ENCODE measurements at places on chromosomes 2 and 18. TPM values are rescaled to one million over a fixed set of nuclear protein-coding genes. Genes with fewer than 3 reads are reported as not detected.

The ITM2C gene
- polyA plus RNA-seq, result 37.1 TPM

The HK2 gene
- polyA plus RNA-seq, result 21.3 TPM

DNA sequence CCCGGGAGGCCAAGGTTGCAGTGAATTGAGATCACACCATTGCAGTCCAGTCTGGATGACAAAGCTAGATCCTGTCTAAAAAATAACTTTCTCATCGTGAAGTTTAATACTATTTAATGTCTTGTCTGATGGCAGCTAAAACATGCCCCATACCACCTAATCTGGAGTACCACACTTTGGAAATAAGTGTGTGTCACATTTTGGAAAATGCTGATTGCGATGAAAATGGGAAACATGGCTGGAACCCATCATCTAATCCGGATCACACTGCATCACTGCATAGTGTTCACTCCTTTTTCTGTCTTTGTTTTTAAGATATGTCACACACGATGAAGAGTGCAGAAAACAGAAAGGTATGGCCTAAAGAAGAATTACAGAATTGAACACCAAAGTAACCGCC lies 31.2 kb upstream of the ALPP start:
- no peak for DNase-seq

- DNase-seq, result no peak
Observed at GRCh38 chr2:196725882-196726281, 73.6 kb downstream of the GTF3C3 start.

- no peak for DNase-seq
Observed at GRCh38 chr2:128635361-128635900, 316.8 kb upstream of the HS6ST1 start.

DNA sequence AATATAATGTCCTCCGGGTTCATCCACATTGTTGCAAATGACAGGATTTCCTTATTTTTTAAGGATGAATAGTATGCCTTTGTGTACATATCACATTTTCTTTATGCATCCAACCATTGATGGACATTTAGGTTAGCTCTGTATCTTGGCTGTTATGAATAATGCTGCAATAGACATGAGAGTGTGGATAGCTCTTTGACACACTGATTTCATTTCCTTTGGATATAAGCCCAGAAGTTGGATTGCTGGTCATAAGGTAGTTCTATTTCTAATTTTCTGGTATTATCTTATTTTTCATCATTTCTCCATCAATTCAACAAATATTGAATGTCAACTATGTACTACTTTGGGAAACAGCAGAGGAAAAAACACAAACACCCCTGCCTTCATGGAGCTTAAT lies 423.3 kb downstream of the MTX2 start:
- no peak for DNase-seq

GRCh38 chr2:133993160-133993559 lies 260.7 kb upstream of the MGAT5 start:
- DNase-seq, result no peak

- no peak for DNase-seq
Observed at GRCh38 chr2:139918982-139919381, 1138.8 kb upstream of the NXPH2 start.

DNA sequence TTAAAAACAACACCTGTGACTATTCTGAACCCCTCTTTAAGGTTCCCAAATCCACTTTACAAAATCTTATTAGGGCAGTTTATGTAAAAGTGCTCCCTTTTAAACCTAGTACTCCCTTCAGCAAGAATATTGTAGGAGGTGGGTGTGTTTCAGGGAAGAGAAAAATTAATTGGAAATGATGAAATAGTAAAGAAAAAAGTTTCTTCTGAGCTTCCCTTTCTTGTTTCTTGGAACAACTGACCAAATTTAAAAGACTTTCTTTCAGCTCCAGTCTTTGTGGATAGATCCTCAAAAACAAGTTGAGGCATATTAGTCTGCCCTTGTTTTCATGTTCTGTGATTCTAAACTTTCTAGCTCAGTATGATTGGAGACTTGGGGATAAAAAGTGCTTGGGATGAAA lies 3.0 kb downstream of the VWA3B start:
- DNase-seq, result no peak

GRCh38 chr2:219507581-219508443 lies 6.5 kb upstream of the ASIC4 start:
- no peak for DNase-seq

GRCh38 chr2:49029406-49029805 lies 124.9 kb downstream of the FSHR start:
- no peak for DNase-seq

DNA sequence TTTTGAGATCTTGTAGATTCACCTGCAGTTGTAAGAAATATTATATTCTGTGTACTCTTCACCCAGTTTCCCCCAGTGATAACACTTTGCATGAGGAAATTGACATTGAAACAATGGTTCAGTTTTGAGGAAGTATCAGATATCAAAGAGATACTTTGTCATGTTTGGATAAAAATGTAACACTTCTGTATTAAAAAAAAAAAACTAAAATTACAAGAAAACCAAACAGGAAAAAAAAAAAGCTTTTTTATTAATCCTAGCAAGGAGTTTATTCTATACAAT lies 204.0 kb downstream of the ARL4C start:
- DNase-seq, result no peak

DNA sequence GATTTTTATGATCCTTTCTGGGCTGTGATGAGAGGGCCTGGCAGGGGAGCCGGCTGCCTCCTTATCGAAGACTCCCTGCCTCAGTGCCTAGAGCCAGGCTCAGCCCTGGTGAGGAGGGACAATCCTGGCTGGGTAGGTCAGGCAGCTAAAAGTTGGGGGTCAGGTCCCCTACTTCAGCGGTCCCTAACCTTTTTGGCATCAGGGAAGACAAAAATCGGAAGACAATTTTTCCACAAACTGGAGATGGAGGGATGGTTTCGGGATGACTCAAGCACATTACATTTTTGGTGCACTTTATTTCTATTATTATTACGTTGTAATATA lies 53.1 kb downstream of the HS1BP3 start:
- no peak for DNase-seq

DNA sequence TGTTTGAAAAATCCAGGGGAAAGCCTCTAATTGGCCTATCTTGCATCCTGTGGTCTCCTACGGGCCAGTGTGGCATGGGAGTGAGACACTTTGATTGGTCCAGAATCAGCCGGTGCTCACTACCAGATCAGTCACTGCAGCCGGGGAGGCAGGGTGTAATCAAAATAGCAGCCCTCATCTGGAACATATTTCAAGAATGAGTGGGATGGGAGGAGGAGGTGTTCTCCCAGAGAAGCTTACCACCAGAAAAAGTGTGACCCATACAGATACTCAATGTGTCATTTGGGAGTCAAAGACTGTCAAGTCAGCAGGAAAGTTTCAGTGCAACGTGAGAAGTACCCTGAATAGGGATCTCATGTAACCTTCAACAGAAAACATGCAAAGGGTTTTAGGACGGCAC lies 393.9 kb upstream of the SLC14A2 start:
- DNase-seq, result no peak

All from K562 (cell line).